Stimulated activated CD4-positive, alpha-beta T cell treated with anti-CD3 and anti-CD28 coated beads, Interleukin-4, amount 100 ng/mL, for 48 hours (primary cell): ENCODE measurements at places on chromosomes 3 and 15.

GRCh38 chr3:101512646-101513418 is at the start of gene SENP7:
Gene SENP7 (minus strand): TSS chr3:101513212. CDS start chr3:101513130, 82 bp downstream.
- peak; percentile 58 for DNase-seq

GRCh38 chr15:93973287-93973686 is 258.1 kb upstream of the MCTP2 start:
- no peak for DNase-seq

DNA sequence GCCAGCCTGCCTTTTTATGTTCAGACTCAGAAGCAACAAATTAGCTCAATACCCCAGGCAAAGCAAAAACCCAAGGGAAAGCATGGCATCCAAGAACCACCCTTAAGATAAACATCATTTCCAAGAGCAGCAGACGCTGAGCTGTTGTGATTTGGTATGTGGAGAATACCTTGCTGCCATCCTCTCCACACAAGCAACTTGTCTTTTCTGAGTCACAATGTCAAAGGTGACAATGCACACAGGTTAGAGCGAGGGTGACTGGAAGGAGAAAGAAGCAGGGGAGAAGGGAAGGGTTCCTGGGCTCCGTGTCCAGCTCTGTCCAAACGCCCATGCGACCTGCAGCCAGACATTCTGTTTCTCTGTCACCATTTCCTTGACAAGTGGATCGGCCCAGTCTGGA is 6.0 kb downstream of the PCSK6 start:
- DNase-seq = no peak

GRCh38 chr3:66625505-66626216 is 124.8 kb upstream of the LRIG1 start:
- no peak for DNase-seq

- no peak for DNase-seq
Measured at GRCh38 chr15:55900019-55900418, 93.4 kb downstream of the NEDD4 start.
